Caco-2 (cell line): ENCODE measurements at places on chromosomes 2 and 18. TPM values are rescaled to one million over a fixed set of nuclear protein-coding genes. Genes with fewer than 3 reads are reported as not detected.

GRCh38 chr18:53566626-53567025 lies 657.8 kb downstream of the MBD2 start:
- H3K36me3 ChIP-seq: no peaks in the 10 kb centered on the region
- DNase-seq: no peak
- H3K4me1 ChIP-seq: no peaks in the 10 kb centered on the region

GRCh38 chr18:59792353-59792752 lies 95.1 kb upstream of the CCBE1 start:
- no peaks in the 10 kb centered on the region for H3K4me1 ChIP-seq
- H3K27ac ChIP-seq: no peak overlapping the region
- H3K4me3 ChIP-seq: no peak overlapping the region
- DNase-seq: no peak
- no peaks in the 10 kb centered on the region for H3K27me3 ChIP-seq

DNA sequence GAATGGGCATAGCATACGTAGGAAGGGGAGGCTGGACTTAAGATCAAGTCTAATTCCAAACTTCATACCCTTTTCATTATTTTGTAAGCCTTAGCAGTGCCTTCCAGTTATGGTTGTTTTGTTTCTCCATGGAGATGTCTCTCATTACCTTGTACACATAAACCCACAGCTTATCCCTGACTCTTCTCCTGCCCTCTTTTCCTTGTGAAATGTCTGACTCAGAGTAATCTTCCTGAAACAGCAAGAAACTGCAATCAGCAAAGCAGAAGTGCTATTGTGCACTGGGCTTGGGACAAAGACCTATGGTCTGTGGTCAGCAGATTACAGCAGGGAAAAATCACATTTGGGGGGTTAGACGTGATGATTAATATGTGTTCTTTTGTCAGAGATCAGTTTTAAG lies 176.7 kb downstream of the IKZF2 start:
- H3K4me1 ChIP-seq: peaks cover 12% of the 10 kb centered on the region
- no peaks in the 10 kb centered on the region for H3K36me3 ChIP-seq
- H3K27me3 ChIP-seq: no peaks in the 10 kb centered on the region
- no peak overlapping the region for H3K4me3 ChIP-seq
- DNase-seq: no peak

DNA sequence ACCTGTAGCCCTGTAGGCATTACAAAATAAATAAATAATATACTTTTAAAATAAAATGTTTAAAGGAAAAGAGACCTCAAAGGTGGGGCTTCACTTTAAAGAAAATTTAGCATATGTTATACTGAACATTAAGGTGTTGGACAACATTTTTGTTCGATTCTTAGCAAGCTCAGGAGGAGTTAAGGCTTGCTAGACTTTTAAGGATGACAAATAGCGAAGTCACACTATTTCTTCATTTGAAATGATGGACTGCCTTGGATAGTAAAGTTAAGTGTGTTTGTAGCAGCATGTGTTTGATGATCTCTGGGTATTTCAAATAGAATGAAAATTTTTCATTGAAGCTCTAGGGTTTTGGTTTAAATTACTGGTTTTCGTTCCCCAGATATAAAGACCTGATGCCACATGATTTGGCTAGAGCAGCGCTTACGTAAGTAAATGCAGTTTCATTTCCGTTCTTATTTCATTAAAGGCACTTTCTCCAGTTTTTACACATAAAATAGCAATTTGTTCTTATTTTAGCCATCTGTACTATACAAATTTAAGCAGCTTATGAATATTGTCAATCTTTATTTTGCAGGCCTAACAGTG lies 24.9 kb downstream of the HADHB start:
- H3K4me1 ChIP-seq: no peaks in the 10 kb centered on the region
- H3K36me3 ChIP-seq: no peaks in the 10 kb centered on the region
- no peak for DNase-seq
- H3K27ac ChIP-seq: no peak overlapping the region
- no peak overlapping the region for H3K4me3 ChIP-seq

- no peak for DNase-seq
- H3K4me3 ChIP-seq: no peak overlapping the region
- no peak overlapping the region for H3K27ac ChIP-seq
- no peaks in the 10 kb centered on the region for H3K36me3 ChIP-seq
- peaks cover 1% of the 10 kb centered on the region; the same call in 1 of the 2 replicates for H3K27me3 ChIP-seq
Observed at GRCh38 chr2:18684206-18685038, 95.1 kb upstream of the NT5C1B start.

CDH7 gene
- total RNA-seq: 0.16 and 0.23 TPM in 2 replicates

TMEM150A gene
- total RNA-seq: 24.0 and 25.3 TPM in 2 replicates

MOGAT1 gene
- not detected in 2 replicates for total RNA-seq

TMEM185B gene
- total RNA-seq: 67.3 and 69.9 TPM in 2 replicates

SCG2 gene
- 0.35 and 0.41 TPM in 2 replicates for total RNA-seq

CDK15 gene
- not detected in 2 replicates for total RNA-seq

CDH2 gene
- total RNA-seq: 0.81 and 1.4 TPM in 2 replicates
